ENCODE measurements at places on chromosomes 2 and 18.
A peak's percentile ranks its signal among the peaks of the same experiment; 100 is the strongest.

GRCh38 chr2:55051026-55051866, 995 bp upstream of the RTN4 start:
- peak; percentile 100 for DNase-seq

DNA sequence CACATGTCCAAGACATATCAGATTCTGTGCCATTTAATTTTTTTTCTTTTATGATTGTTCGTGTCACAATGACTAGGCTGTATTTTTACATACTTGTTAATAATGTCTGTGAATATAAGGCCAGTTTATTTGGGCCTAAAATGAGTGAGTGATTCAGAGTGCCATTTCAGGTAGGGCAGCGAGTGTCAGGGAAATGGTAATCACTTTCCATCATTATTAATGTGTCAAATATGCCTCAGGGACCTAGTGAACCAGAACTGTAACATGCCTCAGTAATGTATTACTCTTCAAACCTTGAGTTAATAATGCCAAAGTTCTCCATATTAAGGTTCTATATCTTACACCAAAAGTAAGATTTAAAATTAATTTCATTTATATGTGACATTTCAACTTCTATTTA, 8.6 kb downstream of the FAM171B start:
- DNase-seq = peak; percentile 55

DNA sequence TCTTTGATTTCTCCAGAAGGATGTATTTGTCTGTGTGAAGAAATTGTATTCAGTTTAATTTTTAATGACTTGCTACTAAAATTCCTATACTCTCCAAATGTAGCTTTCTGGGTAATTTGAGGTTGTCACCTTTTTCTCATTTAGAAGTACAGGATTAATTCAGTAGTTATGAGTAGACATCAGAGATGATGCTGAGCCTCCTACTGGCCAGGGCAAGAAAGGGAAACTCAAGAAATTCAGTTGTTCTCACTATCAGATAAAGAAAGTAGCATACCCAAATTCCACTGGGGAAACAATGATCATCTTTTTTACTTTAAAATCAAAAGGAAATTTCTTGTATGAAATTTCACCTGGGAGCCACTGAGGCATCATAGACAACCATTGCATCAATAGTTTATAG, 199.4 kb downstream of the SATB2 start:
- peak; percentile 15 for DNase-seq

DNA sequence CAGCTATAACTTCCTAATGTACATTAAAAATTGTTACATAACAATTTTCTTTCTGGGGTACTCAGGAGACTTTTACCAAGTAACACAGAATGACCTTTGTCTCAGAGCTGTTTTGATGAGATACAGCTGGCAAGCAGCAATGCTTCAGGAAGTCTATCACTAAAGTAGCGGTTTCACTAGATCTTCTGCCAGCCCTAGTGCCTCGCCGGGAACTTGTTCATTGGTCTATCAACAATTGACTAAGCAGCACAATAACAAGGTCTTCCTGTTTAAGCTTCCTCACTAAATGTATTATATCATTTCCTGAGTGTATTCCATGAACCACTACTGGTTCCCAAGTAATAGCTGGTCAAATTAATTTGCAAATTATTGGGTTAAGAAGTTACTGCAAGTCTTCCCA, 69.2 kb downstream of the TRIP12 start:
- peak; percentile 31 for DNase-seq

DNA sequence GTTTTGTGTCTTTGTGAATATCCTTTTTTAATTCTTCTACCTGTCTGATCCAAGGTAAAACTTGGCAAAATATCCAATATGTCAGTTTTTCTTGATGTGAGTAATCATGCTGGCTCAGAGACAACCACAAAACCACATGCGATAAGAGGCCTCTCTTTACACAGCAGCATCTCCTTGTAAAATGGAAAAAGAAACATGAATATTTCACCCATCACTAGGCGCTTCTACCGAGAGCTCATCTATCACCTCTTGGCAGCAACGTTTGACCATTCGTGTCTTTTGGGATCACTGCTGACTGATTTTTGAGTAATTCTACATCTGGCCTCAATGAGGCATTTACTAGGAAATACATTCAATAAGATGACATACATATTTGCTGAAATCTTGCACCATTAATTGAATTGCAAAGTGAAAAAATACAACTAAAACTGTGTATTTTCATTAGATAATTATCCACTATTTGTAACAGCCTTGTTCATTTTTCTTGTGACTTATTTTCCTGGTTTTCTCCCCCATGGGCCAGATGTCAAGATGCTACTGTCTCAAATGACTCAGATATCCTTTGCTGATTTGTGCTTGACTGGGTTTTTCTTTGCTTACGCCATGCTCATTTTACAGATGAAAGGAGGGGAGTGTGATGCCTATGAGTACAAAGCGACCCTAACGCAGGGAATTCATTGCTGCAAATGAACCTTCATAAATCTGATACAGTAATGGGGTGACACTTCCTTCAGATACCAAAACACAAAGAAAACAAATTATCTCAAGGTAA, 467.5 kb downstream of the FBXO15 start:
- peak; percentile 30 for DNase-seq

- no peak for DNase-seq
Measured at GRCh38 chr2:127076924-127077323, 30.0 kb downstream of the BIN1 start.

DNA sequence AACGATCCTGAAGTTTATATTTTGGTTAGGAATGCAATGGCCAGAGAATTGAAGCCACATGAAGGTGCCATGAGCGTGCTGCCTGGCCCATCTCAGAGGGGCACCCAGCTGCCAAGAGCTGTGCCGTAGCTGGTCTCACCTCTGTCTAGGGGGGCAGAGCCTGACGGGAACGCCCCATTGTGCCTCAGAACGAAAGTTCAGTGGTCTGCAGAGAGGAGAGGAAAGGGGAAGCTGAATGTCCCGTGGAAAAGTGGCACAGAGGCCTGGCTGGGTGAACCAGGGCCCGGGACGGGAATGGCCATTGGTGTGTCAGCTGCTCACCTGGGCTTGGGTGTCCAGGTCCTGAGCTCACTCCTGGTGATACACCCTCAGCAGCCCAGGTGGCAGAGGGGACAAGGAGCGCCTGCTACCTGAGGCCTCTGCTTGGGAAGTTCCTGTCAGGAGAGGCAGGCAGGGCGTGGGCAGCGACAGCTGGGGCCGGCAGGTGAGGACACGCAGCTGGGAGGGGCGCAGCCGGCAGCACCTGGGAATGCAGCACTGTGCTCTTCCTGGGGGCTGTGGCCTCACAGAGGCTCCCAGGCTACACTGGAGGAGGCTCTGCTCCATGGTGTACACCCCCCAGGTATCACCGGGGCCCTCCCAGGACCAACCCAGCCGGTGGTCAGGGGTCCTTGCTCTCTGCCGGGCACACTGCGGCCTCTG, 67.3 kb downstream of the PARD6G start:
- DNase-seq = no peak

DNA sequence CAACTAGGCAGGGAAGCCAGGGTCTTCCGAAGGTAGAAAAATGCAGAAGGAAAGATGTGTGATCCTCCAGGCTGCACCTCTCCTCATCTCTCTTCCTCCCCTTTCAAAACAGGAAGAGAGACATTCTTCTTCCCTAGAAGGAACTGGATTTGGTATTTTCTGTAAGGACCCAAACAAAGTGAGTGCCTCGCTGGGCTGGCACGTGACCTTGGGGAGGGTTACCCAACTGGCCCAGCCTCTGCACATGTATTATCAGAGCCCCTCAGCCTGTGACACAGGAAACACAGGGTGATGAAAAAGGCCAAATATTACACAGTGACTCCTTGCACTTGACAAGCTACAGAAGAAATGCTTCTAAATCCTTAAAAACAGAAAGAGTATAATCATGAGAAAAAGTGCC, 2.3 kb downstream of the HJURP start:
- no peak for DNase-seq

- no peak for DNase-seq
Measured at GRCh38 chr2:58466804-58467203, 225.7 kb upstream of the FANCL start.

GRCh38 chr18:2312440-2312839, 258.9 kb downstream of the METTL4 start:
- DNase-seq = no peak

DNA sequence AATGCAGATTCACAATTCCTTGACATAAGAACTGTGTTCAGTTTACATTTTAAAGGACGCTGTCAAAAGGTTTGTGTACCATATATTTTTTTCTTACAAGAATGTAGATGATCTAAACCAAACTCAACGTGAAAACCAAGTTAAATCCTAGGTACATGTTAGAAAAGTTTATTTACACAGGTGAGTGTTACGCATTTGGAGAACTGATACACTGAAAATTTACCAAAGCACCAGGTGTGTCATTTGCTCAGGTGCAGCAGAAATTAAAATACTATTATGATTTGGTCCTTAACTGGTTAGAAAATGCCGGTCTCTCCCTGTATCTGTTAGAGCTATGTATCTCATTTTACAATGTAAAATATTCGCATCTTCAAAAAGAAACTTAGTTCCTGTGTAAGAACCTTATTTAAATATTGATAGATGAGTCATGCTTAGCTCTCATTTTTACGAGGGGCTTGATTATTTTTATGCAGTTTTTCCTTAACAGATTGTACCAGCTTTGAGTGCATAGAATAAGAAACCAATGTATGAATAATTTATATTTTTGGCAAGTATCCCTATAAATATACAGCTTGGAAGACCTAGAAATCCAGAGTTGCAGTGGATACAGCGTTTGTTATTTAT, 25.1 kb downstream of the MFF start:
- no peak for DNase-seq

DNA sequence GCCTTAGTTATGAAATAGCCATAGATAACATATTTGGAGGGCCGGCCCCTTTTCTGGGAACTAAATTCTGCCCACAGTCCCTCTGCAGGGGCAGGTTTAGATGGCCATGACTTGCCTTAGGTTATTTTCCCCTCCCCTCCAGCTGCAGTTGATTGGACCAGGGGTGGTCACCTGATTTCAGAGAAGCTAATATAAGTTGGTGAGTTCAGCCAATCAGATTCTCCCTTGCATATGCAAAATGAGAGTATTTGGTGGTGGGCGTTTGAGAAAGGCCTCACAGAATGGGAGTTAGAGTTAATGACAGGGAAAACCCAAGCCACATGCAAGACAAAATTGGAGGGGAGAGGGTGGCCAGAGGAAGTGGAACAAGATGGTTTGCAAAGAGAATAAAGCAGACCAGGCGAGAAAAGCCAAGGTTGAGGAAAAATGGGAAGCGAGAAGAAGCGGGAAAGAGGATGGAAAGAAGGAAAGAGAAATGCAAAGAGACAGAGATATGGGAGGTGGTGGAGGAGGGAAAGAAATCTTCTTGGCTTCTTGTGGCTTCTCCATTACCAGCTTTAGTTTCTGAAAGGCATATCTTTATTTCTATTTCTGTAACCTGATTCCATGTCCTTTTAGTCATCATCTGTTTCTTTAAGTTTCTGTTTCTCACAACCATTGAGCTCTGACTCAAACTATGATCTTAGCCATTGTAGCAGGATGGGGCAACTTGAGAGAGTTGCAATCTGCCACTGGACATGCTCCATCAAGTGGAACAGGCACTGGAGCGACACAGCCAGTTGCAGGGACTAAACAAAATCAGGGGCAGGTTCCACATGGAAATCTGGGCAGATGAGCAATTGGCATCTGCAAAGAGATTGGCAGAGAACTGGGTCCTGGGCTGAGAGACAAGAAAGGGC, 108.1 kb upstream of the SIX3 start:
- DNase-seq = peak; percentile 82

DNA sequence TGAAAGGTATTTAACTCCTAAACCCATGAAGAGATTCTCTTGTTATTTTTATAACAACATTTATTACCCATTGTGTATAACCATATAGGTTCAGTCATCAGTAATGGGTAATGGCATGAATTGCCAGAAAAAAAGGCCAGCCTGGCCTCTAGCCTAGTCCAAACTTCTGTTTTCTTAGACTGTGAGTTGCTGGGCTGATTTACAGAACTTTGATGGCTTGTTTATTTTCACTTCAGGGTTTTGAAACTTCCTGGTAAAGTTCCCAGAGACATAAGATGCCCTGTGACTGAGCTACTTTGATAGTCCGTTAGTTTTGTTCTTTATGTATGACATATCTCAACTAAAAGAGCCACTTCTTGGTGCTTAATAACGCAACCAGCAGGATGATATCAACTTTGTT, 164.8 kb downstream of the METTL4 start:
- DNase-seq = peak; percentile 42

- DNase-seq = peak; percentile 86
Measured at GRCh38 chr2:48531141-48531648, 1.2 kb downstream of the STON1 start.

DNA sequence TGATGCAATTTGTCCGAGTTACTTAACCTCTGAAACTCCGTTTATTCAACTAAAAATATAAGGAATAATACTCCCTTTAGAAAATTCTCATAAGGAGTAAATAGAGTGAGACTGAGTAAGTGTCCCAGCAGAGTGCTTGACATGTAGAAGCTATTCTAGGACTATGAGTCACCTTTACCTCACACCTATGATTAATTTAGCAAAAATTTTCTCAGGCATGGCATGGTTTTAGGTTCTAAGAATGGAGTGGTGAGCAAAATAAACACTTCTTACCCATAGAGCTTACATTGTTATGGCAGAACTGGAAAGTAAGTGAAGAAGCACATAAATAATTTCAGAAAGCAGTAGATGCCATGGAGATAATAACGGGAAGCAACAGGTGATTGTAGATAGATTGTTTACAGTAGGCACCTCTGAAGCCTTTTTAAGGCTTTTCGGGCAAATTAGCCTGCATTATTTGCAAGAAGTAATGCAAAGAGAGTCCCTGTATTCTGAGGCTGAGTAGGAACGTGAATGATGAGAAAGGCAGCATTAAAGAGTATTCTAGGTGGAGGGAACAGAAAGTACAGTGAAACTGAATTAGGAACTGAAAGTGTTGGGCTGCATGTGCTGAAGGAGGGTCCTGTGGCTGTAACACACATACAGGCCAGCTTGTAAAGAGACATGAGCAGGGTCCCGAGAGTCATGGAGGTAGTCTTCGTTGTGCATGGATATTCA, 209.2 kb downstream of the ZNF407 start:
- DNase-seq = peak; percentile 99

GRCh38 chr18:38619129-38619528, 1053.5 kb upstream of the CELF4 start:
- no peak for DNase-seq

Data from renal cortical epithelial cell (primary cell).